ENCODE measurements at places on chromosomes 6 and 20.

DNA sequence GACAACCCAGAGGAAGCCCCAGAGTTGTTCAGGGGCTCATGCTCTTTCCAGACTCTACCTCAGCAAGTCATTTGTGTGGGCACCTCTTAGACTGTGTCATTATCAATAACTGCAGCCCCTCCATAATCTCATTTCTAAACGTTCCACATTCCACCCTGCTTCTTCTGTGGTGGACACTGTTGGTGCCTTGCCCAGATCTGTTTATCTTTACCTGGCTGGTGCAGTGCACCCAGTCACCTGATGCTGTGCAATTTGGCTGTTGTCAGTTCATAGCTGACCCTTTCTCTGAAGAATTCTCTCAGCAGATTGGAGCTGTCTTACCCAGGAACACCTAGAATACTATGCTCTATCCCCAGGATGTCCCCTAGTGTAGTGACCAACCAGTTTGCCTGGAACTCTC lies 80.0 kb downstream of the ATRN start:
- DNase-seq = no peak

DNA sequence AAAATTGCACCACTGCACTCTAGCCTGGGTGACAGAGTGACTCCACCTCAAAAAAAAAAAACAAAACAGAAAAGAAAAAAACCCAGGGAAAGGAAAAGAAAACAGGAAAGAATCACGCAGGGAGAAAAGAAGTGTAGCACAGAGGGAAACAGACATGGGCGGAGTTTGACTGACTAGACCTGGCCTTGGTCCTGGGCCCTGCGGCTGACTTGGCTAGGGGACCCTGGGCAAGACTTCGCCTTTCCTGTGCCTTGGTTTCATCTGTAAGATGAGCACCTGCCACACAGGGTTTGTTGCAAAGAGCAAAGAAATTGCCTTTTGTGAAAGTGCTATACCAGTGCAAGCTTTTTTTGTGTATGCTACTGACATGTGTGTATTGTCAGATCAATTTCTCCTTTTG lies 71.3 kb upstream of the KCNG1 start:
- DNase-seq = no peak

DNA sequence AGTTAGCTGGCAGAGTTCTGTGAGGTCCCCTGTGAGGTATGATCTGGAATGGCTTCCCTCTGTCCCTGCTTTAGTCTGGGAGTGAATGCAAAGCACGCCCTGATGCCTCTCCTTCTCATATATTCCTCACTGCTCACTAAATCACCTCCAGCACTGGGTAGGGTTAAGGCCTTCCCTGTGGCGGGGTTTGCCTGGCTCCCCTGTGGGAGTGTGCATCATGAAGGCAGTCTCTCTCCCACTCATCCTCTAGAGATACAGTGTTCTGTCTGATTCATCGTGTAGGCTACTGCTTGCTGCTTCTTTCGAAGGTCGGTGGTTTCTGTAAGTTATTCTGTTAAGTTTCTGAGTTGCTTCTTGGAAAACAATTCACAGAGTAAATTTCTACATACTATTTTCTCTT lies 420.0 kb upstream of the EYS start:
- no peak for DNase-seq

DNA sequence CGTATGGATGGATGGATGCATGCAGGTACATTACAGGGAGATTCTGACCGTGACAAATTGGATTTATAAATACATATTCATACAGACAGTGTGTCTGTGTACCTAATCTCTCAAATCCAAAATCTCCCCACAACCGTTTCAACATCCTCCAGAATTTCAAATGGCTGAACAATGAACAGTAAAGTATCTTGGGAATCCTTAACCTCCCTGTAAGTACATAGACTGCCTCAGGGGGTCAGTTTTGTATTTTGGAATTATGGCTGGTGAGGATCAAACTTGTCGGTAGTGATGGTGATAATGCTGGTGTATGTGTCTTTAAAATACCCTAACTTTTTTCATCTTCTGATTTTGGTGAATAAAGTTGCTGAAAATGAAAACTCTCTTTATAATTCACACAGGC lies 246.2 kb downstream of the FOXC1 start:
- no peak for DNase-seq

DNA sequence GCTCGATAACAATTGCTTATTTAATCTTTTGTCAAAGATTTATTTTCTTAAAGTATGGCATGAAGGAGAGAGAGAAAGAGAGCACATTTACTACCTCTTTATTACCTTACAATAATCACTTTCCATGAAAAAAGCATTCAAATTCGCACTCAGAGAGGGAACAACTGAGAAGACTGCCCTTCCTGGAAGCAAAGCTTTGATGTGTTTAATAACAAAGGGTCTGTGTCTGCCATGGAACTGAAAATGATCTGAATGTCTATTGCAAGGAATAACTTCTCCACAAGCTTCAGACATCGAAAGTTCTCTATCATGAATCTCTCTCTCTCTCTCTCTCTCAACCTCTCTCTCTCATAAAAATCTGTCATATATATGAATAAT lies 308.9 kb downstream of the HDGFL1 start:
- no peak for DNase-seq

DNA sequence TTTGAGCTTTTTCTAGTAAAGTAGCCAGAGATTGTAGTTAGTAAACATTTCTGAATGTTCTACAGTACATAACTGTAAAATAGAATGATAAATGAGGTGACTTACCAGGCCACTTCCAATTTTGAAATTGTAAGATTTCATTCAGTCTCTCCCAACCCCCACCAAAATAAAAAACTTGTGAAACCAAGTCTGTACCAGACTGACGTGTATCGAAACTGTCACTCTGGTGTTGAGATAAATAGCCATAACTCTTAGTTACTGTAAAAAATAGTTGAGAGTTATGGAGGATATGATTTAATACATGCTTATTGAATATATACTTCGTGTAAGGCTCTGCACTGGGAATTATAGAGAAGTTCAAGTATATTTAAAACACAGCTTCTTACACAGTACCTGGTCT lies 455.7 kb downstream of the PLCB1 start:
- no peak for DNase-seq

DNA sequence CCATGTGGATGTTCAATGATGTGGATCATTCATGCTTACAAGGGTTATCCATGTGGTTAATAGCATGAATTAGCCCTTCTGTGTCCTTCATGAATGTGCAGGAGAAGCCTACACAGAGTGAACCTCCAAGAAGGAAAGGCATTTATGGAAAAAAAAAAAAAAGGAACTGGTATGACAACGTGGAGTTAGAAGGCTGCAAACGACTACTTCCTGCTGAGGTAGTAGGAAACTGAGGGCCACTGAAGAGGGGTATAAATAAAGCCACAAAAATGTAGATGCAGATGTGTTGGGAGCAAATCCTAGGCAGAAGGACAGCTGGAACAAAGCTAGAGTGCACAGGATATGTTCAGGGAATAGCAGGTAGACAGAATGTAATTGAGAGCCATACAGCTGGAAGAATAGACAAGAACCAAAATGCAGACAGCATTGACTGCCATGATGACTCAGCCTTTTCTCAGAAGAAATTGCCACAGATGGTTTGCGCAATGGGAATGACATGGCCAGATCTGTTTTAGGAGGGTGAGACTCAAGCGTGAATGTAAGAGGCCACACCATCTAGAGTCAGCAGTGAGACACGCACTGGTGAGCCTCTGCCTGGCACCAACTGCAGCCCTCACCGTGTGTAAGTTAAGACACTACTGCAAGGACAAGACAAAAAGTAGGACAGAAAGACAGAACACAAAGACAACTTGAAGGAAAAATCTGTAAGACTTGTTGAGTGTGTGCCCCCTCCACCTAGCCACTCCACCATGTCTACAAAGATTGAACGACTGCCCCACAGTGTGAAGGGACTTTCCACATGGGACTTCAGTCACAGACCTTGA lies 79.8 kb downstream of the KIF13A start:
- peak; percentile 26 for DNase-seq

Measured in CD4-positive, alpha-beta T cell treated with Interleukin-17A for 1 hour (primary cell).